Hematopoietic multipotent progenitor cell treated with erythropoietin and hydrocortisone succinate and interleukin-3 and kit ligand, for 8 days (in vitro differentiated cells): ENCODE measurements at places on chromosomes 6 and 20.

DNA sequence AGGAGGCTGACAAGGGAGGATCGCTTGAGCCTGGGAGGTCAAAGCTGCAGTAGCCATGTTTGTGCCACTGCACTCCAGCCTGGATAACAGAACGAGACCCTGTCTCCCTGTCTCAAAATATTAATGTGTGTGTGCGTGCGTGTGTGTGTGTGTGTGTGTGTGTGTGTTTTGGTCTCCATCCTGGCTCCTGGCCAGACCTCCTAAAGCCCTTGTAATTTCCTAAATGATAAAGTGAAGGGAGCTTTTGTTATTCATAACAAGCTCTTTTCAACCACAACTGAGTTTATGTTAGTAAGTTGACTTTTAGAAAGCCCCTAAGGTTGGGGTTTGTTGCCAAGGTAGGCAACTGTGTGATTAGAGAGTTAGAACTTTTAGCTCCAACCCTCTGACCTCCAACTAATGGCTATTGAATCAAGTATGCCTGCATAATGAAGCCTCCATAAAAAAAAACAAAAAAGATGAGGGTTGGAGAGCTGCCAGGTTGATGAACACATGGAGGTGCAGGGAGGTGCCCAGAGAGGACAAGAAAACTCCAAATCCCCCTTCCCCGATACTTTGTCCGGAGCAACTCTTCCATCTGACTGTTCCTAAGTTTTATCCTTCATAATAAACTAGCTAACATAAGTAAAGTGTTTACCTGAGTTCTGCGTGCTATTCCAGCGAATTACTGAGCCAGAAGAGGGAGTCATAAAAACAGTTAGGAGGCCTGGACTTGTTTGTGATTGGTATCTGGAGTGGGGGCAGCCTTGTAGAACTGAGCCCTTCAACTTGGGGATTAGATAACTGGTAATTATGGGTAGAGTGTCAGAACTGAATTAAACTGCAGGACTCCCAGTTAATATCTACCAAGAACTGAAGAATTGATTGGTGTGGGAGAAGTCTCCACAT is 5.3 kb upstream of the AIF1 start:
- DNase-seq = peak; percentile 63

GRCh38 chr20:21981179-21981578 is 275.7 kb downstream of the PAX1 start:
- DNase-seq = no peak

DNA sequence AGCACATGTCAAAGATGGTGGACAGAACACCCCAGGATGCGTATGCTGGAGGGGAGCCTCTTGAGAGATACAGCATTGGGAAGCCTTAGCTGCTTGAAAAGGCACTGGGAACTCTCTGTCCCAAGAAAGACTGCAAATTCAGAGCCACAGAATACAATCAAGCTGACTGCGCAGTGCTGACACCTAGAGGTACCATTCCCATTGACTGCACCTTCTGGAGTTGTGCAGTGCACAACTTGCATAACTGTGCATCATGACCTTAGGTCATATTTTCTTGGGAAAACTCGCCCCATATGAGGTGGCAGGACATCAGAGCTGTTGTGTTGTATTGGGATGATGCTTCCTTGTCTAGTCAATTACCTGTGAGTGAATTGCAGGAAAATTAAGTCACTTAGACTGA is 646.5 kb upstream of the NOX3 start:
- no peak for DNase-seq

DNA sequence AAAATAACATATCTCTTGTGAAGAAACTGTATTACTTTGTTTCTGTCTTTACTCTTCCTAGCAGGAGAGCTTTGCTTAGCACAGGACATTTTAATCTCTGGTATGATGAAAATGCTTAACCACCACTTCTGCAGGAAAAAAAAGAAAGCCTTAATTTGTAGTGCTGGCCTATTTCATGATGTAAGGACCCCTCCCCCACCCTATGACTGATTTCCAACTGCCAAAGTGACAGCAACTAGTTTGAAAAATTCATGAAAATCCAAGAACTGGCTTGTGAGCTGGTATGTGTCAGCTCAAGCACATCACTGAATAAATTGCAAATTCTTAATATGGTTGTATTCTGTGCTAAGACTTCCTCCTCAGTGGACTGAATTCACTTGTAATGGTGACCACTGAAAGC is 125.3 kb downstream of the REV3L start:
- DNase-seq = no peak

GRCh38 chr20:53547664-53548239 is 45.9 kb downstream of the ZNF217 start:
- DNase-seq = peak; percentile 58

GRCh38 chr6:165092881-165093595 is 216.4 kb downstream of the C6orf118 start:
- DNase-seq = no peak

DNA sequence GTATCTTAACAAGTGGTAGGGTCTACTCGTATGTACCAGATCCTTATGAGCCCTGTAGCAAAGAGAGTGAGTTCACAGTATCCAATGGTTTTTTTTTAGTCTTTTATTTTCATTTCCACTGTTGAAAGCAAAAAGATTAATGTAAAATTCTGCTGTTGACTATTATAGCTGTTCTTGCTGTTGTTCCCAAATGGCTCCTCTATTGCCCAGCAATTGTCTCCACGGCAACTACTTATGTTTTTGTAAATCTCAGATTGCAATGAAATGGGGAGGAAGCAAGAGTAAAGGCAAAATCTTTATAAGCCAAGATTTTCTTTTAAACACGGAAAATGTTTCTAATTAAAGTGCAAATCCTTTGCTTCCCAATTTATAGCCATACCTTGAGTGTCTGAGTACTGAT is 406.1 kb downstream of the EPM2A start:
- no peak for DNase-seq
